Activated naive CD4-positive, alpha-beta T cell treated with anti-CD3 and anti-CD28 coated beads, Interleukin-2, amount 50 U/mL, for 72 hours (primary cell): ENCODE measurements at places on chromosomes 2 and 18. TPM values are rescaled to one million over a fixed set of nuclear protein-coding genes. Genes with fewer than 3 reads are reported as not detected.

DNA sequence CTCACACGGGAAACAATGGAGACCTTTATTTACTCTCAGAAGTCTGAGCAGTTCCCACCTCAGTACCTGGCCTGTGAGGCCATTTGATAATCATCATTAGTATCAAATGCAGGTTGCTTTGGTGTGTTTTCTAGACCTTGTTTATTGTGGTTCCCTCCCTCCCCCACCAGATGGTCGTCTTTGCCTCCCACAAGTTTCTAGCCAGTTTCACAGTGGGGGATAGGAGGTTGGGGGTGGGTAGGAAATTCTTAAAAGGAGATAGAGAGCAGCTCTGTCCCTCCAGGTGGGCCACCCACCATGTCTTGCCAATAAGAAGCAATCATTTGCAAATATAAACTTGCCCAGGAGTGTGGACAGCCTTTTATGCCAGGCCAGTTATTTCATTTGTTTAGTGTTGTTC lies 31.3 kb downstream of the SETBP1 start:
- no peak for DNase-seq

- DNase-seq, result no peak
Observed at GRCh38 chr2:29317077-29317517, 201.9 kb downstream of the CLIP4 start.

- DNase-seq, result no peak
Observed at GRCh38 chr2:10892796-10893350, 18.9 kb upstream of the KCNF1 start.

DNA sequence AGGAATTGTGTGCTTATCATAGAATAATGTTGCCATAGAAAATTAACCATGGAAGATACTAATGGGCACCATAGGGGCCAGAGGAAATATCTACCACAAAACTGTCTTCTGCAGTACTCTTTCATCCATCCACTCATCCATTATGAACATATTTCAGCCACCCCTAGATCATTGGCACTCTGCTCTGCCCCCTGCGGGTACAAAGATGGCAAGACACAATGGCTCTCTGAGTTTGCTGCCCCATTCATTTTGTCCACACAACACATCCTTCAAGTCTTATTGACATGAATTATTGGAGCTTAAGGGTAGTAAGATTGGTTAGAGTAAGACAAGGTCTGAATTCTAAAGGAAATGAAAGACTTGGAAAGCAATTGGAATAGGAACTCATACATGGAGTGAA lies 1224.7 kb upstream of the CELF4 start:
- no peak for DNase-seq

GRCh38 chr2:191521608-191522208 lies 156.2 kb upstream of the NABP1 start:
- no peak for DNase-seq

DNA sequence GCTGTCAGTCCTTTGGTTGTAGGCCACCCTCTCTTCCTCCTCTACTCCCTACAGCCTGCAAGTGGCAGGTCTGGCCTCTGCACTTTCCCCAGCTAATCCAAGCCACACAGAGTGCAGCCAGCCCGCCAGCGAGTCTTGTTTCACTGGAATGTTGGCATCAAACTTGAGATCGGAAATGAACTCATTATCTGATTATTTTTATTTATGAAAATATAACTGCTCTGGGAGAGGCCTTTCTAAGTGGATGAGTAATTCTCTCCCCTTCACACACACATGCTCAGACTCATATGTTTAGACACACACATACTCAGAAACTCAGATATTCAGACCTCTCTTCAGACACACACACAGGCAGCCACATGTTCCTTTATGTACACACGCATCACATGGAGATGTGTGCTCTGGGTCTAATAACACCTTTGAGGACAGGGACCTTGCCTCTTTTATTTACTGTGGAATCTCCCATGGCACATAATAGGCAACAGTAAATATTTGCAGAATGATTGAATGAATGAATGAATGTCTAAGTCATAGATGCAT lies 151.3 kb downstream of the ZFP36L2 start:
- no peak for DNase-seq

DNA sequence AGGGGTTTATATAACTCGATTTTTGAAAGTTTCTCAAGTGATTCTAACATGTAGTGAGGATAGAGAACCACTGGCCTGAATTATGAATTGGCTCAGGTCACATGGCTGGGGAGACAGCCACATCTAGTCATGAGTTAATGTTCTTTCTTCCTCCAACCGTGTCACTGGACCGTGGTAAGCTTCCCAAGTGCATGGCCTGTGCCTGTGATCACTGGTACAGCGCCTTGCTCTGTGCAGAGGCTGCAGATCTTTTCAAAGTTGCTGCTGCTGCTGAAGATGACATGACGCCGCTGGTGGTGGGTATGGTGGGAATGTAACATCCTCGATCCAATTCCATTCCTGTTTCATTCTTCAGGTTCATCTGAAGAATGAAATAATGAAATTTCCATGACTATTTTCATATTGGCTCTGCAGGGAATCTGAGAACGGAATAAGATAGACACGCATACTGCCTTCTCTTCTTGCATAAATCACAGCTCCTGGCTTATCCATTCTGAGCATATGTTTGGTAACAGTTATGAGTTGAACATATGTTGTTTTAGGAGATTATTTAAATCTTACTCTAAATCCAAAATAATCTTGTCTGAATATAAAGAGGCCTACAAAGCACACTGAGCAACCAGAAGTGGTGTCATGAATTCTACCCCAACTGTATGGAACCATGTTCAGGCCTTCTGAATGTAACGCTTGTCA lies 100.5 kb upstream of the THSD7B start:
- no peak for DNase-seq

LONRF2 gene
- total RNA-seq, result 0.04 TPM

DNA sequence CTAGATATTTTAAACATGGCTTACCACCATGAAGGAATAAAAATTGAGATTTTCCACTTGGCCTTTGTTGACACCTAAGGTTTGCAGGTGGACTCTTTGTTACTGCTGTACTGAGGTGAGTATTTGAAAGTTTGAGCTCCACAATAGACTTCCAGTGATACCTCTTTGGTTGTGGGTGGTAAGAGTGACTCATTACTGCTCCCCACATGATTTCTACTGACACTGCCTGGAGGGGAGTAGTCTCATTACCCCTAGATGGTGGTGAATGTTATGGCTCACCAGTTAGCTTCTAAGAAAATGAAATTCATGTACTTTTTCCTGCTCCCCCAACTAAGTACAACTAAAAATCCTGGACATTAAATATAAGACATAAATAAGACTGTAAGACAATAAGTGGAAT lies 1183.1 kb upstream of the TMEFF2 start:
- DNase-seq, result no peak
